ENCODE measurements at places on chromosomes 5 and 9.

- no peak for DNase-seq
Measured at GRCh38 chr5:169025491-169025890, 275.4 kb downstream of the SLIT3 start.

GRCh38 chr5:73485715-73486114, 12.5 kb upstream of the BTF3 start:
- no peak for DNase-seq

DNA sequence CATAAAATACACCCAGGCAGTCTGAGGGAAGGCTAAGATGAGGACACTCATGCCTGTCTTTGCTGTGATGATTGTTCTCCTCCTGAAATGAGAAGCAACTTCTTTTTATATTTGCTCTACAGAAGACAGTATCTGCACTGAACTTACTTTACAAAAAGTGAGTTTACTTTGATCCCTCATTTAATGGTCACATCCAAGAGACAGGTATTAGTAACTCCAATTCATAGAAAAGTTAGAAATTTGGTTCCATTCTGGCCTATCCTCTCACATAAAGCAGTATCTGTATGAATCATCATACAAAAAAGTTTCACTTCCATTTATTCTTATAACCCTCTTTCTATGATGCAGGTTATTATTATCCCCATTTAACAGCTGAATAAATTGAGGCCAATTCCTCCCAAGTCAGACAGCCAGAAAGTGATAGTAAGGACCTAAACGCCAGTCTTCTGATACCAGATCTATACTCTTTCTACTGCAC, 15.2 kb downstream of the TSTD2 start:
- DNase-seq, result no peak

GRCh38 chr9:68883224-68883623, 130.7 kb downstream of the PRKACG start:
- DNase-seq, result no peak

GRCh38 chr5:161850491-161850890, 2.6 kb downstream of the GABRA1 start:
- no peak for DNase-seq

DNA sequence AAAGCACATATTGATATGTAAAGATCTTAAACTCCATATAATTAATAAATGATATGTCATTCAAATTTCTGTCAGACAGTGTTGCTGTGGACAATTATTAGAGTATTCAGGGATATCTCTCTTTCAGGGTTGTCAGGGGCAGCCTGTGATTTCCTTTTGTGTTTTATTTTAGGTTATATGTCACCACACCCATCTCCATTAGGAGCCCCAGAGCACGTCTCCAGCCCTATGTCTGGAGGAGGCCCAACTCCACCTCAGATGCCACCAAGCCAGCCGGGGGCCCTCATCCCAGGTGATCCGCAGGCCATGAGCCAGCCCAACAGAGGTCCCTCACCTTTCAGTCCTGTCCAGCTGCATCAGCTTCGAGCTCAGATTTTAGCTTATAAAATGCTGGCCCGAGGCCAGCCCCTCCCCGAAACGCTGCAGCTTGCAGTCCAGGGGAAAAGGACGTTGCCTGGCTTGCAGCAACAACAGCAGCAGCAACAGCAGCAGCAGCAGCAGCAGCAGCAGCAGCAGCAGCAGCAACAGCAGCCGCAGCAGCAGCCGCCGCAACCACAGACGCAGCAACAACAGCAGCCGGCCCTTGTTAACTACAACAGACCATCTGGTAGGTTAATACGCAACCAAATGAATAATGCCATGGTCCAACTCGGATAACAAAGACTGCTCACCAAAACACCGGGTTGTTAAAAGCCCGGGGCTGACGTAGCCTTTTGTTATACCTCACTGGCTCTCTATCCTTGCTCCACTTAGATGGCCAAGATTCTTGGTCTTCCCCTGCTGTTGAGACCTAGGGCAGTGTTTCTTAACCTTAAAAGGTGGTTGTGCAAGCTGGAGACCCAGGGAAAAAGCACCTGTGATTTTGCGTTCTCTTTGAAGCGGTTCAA, 24.4 kb downstream of the SMARCA2 start:
- no peak for DNase-seq

GRCh38 chr9:135478829-135479468, 633 bp upstream of the PPP1R26 start:
- peak; percentile 50 for DNase-seq

- no peak for DNase-seq
Measured at GRCh38 chr9:71941998-71942567, 30.6 kb downstream of the C9orf85 start.

- no peak for DNase-seq
Measured at GRCh38 chr9:111149018-111149759, 110.9 kb upstream of the LPAR1 start.

GRCh38 chr5:5586721-5587120, 164.2 kb downstream of the ICE1 start:
- DNase-seq, result no peak

- no peak for DNase-seq
Measured at GRCh38 chr9:123453076-123453667, 97.2 kb downstream of the CRB2 start.

GRCh38 chr9:131960311-131960710, 119.4 kb downstream of the MED27 start:
- no peak for DNase-seq

DNA sequence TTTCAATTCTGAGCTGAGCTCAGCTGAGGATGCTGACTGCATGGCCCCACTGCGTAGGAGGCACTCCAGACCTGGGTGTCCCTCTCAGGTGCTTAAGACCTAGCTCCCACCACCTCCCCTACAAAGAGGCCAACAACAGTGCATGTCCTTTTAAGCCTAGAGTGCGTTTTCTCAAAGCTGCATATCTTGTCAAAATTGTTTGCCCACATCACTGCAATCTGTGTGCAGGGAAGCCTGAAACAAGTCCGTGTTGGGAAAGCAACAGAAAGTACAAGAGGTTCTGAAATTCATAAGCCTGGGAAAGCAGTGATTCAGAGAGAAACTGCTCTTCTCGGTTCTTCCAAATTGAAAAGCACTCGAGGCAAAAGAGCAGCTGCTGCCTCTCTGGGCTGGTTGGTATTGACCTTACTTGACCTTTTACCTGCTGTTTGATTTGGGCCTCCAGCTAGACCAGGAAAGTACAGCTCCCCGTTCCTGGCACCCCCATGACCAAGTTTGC, 238.4 kb downstream of the NR2F1-AS1 start:
- peak; percentile 28 for DNase-seq

- DNase-seq, result no peak
Measured at GRCh38 chr5:170311511-170312300, 14.1 kb upstream of the LCP2 start.

DNA sequence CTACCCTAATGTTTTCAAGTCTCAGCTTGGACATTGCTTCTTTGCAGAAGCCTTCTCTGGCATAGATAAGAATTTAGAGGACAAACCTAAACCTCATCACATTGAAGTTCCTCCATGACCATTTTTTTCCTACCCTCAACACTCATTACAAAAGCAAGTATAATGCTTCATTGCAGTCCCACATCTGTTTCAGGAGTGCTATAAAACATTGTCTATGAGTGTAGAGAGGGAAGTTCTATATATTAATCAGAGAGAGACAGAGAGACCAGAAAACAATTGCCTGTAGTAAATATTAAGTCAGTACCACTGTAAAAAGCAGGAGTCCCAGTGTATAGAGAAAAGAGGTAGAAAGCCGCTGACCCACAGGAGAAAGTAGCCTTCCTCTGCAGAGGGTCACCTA, 149.7 kb downstream of the PRELID2 start:
- DNase-seq, result no peak
